Left ventricle myocardium superior (tissue), 1 donor: ENCODE measurements at places on chromosomes 7 and 10.

GRCh38 chr7:76330673-76331072, 28.1 kb downstream of the YWHAG start:
- DNase-seq, result no peak

DNA sequence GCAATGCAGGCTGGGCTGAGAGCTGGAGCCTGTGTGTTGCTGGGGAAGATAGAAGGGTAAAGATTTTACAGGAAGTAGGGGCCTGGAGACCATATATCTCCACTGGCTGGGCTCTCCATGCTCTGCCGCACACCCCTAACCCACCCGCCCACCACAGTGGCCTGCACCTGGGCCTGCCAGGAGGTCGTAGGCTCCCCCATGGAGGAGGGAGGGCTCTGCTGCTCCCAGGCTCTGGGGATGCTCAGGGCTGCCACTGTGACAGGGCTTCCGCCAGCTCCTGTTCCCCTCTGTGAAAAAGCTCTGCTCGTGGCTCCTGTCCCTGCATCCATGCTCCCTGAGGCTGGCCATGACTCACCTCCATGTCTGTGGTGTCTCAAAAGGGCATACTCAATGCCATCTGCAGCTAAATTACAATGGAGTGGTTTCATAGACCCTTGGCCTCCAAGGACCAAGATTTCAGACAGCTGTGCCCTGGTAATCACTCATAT, 106.0 kb downstream of the CXCL12 start:
- no peak for DNase-seq

- DNase-seq, result no peak
These were observed 46.2 kb downstream of the COL13A1 start for GRCh38 chr10:69847883-69848282.

- DNase-seq, result no peak
These were observed 44.8 kb downstream of the SHTN1 start for GRCh38 chr10:116960066-116960776.

DNA sequence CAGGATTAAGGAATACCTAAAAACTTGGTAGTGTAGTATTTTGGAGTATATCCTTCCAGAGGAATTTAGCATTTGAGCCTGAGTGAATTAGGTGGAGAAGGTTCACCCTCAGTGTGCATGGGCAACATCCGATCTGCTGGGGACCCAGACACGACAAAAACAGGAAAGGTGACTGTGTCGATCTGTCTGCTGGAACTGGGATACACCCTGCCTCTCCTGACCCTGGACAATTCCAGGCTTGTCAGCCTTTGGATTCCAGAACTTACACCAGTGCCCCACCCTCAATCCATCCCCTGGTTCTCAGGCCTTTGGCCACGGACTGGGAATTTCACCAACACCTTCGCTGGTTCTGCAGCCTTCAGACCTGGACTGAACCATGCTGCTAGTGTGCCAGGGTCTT, 41.9 kb downstream of the PTPRE start:
- no peak for DNase-seq

DNA sequence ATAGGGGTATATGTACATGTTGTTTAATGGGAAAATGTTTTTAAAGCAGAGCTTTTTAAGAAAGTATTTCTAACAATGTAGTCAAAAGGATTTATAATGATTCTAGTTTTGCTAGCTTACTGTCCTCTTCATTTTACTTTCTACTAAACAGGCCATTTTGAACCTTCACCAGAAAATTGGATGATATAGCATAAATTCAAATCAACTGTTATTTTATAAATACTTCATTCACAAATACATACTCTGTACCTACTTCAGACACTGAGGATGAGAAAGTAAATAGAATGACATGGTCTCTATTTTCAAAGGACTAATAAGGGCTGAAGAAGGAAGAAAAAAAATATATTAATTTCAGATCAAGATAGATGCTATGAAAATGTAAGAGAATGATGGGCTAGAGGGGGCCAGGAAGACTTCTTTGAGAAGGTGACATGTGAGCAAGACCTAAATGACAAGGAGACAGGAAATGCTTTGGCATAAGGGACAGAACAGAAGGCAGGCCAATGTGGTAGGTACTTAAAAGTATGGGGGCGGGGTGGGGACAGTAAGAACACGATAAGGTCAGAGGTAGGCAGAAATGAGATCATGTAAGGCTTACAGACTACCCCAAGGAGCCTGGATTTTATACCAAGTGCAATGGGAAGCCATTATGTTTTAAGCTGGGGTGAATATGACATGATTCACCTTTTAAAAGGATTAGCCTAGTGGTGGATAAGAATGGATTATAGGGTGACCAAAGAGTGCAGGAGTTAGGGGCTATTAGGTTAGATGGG, 5.2 kb downstream of the NAMPT start:
- DNase-seq, result no peak

DNA sequence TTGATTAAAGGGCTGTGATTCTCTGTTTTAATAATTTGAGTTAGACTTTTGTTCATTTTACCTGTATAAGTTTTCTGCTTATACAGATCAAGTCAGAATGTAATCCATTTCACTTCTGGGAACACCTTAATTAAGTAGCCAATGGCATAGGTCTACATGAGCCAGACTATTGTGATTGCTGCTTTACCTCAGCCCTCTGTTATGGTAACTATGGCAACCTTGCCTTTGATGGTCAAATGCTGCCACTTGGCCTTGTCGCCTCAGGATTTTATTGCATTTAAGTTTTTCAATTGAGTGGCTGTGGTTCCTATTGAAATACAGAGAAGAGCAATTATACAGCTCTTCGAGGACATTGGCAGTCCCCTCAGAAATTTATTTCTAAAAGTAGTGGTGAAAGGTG, 64.3 kb upstream of the TMEM106B start:
- no peak for DNase-seq

DNA sequence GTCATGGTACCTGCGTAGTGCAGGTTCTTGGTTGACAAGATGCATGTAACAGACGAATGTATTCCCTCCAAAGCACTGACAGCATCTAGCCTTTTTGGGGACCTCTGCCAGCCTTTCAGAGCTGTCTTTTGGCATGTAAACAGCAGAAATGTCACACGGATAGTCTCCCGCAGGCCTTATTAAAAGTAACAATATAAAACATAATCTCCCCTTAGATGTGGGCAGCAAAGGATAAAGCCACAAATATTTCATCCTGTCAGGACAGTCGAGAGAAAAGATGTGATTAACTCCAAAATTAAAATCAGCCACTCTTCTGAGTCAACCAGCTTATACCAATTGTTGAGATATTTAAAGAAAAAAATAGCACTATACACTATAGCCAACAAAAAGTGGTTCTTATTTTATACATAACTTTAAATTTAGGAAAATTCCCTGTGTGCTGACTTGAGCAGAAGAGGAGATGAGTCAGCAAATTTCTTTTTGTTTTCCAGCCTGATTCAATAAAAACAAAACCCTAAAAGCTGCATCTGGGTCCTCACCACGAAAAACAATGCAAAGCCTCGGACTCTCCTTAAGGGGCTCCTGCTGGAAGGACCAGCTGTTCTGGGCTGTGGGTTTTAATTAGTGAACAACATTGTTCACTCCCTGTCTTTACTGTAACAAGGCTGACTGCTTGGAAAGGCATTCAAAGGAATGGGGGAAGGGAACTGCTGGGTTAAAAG, 240.2 kb downstream of the ADAM12 start:
- no peak for DNase-seq

DNA sequence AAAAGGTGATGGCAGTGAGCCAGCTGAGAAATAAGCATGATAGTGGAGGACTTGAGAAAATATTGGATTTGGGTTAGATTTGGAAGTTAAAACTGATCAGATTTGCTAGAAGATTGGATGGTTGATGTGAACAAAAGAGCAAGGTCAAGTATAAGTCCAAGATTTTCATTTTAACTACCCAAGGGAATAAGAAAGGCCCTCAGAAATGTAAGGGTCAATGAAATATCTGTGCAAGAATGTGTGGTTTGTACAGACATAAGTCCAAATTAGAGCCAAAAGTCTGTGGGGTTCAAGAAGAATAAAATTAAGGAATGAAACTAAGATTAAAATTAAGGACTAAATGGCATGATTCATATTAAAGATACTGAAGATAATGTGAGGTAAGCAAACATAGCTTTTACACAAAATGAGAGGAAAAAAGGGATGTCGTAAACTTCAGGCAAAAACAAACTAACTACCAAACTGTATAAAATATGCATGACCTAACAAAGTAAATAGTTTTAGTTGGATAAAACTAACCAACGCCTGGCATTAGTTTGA, 78.4 kb upstream of the CACNA2D1 start:
- DNase-seq, result no peak

DNA sequence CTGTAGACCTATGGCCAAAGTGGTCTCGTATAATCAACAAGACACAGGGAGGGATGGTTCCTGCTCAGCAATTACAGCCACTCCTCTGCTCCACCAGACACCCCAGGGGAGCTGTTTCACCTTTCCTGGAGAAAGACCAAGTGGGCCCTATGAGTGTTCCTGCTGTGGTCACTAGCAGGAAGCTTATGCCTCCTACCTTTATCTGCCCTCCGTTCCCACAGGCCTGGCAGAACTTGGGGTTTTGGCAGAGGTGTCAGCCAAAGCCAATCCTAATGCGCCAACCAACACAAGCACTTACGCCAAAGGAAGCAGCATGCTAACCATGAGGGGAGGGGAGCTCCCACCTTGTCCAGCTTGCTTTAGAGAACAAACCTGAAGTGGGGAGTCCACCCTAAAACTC, 31.2 kb downstream of the XPNPEP1 start:
- DNase-seq, result no peak

GRCh38 chr7:99116144-99116543, 27.8 kb downstream of the SMURF1 start:
- DNase-seq, result no peak

DNA sequence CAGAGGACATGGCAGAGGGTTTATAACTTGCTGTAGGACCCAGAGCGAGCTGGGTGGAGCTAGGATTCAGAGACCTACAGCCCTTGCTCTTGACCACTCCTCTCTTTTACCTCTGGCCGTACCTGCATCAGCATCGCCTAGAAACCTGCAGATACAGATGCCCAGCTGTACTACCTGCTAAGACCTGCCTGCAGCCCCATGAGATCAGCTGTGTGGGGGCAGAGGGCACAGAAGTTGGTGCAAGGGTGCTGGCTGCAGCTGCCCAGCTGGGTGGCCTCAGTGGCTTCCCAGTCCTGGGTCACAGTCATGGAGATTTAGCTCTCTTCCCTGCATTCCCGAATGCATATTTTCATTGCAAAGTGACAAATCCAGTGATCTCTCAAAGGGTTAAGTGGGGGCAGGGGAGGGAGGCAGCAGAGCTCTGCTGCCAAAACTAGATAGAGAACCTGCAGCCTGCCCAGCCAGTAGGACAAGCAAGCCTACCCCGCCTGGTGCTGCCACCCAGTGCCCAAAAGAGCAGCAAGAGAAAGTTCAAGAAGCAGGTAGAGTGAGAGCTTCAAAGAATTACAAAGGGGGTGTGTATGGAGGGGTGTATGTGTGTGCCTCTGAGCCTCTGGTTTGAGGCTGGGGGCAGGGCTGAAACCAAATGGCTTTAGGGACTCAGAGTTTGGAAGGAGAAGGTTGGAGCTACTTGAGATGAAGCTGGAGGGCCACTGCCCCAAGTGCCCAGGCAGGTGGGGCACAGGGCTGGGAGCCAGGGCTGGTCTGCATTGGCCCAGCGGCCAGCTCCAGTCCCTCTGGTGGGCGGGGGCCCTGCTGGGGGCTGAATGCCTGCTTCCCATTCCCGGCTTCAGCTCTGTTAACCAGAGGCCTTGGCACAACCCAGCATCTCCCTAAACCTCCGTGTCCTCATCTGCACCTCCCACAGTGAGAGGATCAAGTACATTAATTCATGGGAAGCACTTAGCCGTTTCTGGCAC, 6.9 kb downstream of the FAM241B start:
- DNase-seq, result peak; percentile 52

GRCh38 chr7:128303643-128304042, 40.1 kb downstream of the RBM28 start:
- no peak for DNase-seq

- DNase-seq, result peak; percentile 46
These were observed 148.7 kb upstream of the MKI67 start for GRCh38 chr10:128274938-128275337.

DNA sequence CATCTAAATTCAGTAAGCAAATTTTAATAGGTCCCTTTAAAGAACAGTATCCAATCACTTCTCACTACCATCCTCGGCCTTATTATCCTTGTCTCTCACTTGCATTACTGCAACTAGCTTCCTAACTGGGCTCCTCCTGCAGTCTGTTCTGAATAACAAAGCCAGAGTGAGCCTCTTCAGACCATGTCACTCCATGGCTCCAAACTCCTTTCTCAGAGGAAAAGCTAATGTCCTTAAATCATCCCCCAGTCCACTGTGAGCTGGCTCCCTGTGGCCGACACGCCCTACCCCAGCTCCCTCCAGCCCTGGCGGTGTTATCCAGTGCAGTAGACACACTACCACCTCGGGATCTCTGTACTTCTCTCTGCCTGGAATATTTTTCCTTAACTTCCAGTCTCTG, 80.0 kb downstream of the EPC1 start:
- no peak for DNase-seq

GRCh38 chr7:134691546-134692343, 45.1 kb downstream of the BPGM start:
- no peak for DNase-seq

DNA sequence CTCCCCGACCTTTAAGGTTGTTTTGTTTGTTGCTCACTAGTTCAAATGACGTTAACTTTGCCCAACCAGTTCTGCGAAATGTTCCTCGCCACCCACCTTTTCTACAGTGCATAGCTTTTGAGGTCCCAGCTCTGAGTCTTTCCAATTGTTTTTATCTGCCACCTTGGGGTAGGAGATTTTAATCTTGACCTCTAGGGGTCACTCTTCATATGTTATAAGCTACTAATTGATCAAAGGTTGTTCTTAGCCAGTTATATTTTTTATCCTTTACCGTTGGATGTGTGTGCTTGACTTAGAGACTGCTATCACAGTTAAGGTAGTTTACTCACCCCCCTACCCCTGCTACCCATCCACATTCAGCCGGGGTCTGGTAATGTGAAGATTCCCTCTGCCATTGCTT, 372.4 kb downstream of the SUGCT start:
- no peak for DNase-seq

GRCh38 chr10:21972584-21972983, 30.9 kb downstream of the DNAJC1 start:
- DNase-seq, result no peak

DNA sequence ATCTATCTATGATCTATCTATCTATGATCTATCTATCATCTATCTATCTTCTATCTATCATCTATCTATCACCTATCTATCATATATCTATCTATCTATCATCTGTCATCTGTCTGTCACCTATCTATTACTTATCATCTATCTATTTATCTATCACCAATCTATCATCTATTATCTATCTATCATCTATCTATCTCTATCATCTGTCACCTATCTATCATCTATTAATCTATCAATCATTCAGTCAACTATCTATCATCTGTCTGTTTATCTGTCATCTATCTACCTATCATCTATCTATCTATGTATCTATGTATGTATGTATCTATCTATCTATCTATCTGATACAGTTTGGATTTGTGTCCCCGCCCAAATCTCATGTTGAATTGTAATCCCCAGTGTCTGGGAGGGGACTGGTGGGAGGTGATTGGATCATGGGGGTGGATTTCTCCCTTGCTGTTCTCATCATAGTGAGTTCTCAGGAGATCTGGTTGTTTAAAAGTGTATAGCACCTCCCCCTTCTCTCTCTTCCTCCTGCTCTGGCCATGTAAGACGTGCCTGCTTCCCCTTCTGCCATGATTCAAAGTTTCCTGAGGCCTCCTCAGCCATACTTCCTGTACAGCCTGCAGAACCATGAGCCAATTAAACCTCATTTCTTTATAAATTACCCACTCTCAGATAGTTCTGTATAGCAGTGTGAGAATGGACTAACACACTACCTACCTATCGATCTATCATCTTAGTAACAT, 37.6 kb downstream of the NPTX2 start:
- no peak for DNase-seq

- no peak for DNase-seq
These were observed 106.2 kb downstream of the TWIST1 start for GRCh38 chr7:19011212-19011611.

GRCh38 chr10:65355141-65355680, 1570.6 kb upstream of the LRRTM3 start:
- DNase-seq, result no peak
